ENCODE measurements at places on chromosomes 1 and 21.

DNA sequence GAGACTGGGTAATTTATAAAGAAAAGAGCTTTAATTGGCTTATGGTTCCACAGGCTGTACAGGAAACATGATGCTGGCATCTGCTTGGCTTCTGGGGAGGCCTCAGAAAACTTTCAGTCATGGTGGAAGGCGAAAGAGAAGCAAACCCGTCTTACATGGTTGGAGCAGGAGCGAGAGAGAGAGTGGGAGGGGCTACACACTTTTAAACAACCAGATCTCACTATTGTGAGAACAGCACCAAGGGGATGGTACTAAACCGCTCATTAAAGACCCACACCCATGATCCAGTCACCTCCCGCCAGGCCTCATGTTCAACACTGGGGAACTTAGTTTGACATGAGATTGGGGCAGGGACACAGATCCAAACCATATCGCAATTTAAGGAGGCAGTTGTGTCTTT, 69.4 kb downstream of the PKN2 start:
- DNase-seq: no peak

DNA sequence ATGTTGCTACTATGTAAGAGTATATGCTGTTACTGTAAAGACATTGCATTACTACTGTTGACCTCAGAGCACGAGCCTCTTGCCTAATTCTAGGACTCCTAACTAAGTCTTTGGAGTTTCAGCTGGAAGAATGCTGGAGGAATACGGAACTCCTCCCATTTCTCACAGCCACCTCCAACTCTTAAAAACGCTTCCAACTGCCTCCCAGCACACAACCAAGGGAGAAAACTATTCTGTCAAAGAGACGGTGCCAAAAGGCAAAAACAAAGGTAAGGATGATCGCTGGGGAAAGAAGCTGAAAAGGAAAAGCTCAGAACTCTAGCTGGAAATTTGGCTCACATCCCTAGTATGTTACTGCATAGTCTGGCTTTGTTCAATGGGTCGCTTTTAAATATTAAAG, at the start of gene FMO2:
TSS of gene FMO2 (plus strand) at position 210 of the 400 bp plus-strand sequence. CDS start 414 bp downstream, outside the sequence.
- DNase-seq: no peak

GRCh38 chr1:83882906-83883305, 116.0 kb downstream of the TTLL7 start:
- no peak for DNase-seq

GRCh38 chr1:172446547-172446946, 2.7 kb upstream of the PIGC start:
- DNase-seq: no peak

DNA sequence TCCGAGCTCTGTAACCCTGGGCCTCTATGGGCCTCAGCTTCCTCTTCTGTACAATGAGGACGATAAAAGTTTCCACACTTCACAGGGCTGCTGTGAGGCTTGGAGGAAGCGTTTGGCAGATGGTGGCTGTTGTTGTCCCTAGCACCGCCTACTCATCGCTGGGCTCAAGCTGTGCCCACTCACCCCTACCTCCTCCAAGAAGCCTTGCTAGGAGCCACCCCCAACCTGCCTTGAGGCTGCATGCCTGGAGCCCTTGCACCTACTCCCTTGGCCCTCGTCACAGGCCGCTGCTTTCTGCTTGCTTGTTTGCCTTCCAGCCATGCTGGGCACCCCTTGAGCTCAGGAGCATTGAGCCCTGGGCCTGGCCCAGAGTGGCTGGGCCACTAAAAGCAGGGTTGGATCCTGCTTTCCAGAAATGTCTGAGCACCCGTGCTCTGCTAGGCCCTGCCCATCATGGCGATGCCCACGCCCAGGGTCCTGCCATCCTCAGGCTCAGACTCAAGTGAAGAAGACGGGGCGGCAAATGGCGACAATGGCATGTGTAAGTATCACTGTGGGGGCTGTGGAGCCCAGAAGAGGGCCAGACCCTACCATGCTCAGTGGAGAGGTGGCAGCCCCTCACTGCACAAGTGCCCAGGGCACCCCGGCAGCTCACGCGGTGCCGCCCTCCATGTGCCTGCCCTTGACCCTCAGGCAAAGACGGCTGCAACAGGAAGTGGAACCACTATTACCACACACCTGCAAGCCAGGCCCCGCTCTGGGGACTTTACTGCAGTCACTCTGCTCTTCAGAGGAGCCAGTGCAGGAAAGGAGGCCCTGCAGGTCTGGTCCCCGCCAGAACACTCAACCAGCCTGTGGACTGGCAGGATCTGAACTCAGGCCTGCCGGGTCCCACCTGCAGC, 9.5 kb downstream of the SH3BGRL3 start:
- peak; percentile 29 for DNase-seq

- DNase-seq: no peak
Measured at GRCh38 chr1:2504225-2504948, 22.0 kb downstream of the PANK4 start.

GRCh38 chr1:38612951-38613350, 246.6 kb downstream of the RRAGC start:
- DNase-seq: no peak

GRCh38 chr1:222880587-222880986, 65.7 kb downstream of the DISP1 start:
- peak; percentile 1 for DNase-seq

- peak; percentile 53 for DNase-seq
Measured at GRCh38 chr1:236064674-236065508, at the start of gene NID1. Gene NID1, minus strand, starts transcription at chr1:236065090. Its CDS starts 11 bp downstream, at chr1:236065079.

- no peak for DNase-seq
Measured at GRCh38 chr21:32812035-32812434, 40.5 kb upstream of the PAXBP1 start.

Data from CD4-positive, alpha-beta T cell (primary cell).